ENCODE measurements at places on chromosomes 7 and 10. TPM values are rescaled to one million over a fixed set of nuclear protein-coding genes. Genes with fewer than 3 reads are reported as not detected.

- no peak for DNase-seq
- H3K27me3 ChIP-seq: peaks cover 8% of the 10 kb centered on the region
- no peak overlapping the region for H3K4me3 ChIP-seq
- H3K4me1 ChIP-seq: peaks cover 4% of the 10 kb centered on the region
- no peaks in the 10 kb centered on the region for H3K36me3 ChIP-seq
Observed at GRCh38 chr7:101744588-101744987, 72.8 kb upstream of the CUX1 start.

DNA sequence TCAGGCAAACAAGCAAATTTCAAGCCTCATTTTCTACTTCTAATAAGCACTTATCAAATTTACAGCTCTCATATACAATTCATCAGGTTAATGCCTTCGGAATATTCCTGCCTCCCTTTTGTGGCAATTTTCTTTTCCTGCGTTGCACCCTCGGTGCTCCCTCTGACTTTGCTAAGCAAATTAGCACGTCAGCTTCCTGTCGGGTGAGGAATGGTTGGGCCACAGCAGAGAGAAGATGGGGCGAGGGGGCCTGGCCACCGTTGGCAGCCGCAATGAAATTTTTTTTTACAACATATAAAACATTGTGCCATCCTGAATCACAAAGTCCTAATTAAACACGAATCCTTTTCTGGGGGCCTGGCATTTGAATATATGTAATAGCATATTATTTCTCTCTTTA lies 28.1 kb downstream of the ELFN1 start:
- H3K27ac ChIP-seq: no peak overlapping the region
- no peak overlapping the region for H3K4me3 ChIP-seq
- no peaks in the 10 kb centered on the region for H3K36me3 ChIP-seq
- no peaks in the 10 kb centered on the region for H3K4me1 ChIP-seq
- no peaks in the 10 kb centered on the region for H3K27me3 ChIP-seq
- no peak for DNase-seq

DNA sequence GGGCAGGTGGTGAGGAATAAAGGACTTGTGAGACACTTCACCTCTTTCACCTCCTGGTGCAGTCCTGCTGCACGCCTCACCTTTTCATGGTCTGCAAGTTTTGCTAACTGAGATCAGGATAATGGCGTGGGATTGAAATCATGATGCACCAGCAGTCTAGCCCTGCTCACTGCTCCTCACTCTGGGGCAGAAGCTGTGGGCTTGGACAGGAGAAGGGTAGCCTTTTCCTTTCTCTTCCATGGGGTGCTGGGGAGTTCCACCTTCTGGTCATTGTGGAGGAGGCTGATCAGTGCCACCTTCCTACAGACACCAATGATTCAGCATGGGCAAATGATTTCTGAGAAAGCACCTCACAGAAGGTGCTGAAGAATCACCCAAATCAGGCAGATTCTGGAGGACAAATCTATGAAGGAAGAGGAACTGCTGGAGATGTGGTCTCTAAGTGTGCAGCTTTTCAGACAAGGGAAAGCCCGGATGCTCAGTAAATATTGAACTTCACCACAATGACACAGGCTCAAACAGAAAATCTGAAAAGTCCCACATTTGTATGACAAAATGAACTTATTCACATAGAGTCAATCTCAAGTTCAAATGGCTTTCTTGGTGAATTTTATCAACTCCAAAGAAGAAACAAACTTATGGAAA lies 19.7 kb downstream of the MBL2 start:
- no peak overlapping the region for H3K4me3 ChIP-seq
- no peaks in the 10 kb centered on the region for H3K4me1 ChIP-seq
- no peak overlapping the region for H3K27ac ChIP-seq

DNA sequence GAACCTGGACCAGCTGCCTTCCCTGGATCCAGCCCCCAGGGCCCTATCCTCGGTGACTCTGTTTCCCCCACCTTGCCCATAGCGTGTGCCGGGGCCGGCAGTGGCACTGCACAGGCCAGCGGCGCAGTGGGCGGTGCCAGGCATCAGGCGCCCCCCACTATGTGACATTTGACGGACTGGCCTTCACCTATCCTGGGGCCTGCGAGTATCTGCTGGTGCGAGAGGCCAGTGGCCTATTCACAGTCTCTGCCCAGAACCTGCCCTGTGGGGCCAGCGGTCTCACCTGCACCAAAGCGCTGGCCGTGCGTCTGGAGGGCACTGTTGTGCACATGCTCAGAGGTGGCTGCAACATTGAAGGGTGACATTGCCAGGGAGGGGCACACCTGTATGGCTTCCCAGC lies 12.0 kb upstream of the ZNF467 start:
- H3K4me3 ChIP-seq: no peak overlapping the region
- no peaks in the 10 kb centered on the region for H3K36me3 ChIP-seq
- no peak overlapping the region for H3K27ac ChIP-seq
- no peaks in the 10 kb centered on the region for H3K4me1 ChIP-seq
- DNase-seq: no peak

DNA sequence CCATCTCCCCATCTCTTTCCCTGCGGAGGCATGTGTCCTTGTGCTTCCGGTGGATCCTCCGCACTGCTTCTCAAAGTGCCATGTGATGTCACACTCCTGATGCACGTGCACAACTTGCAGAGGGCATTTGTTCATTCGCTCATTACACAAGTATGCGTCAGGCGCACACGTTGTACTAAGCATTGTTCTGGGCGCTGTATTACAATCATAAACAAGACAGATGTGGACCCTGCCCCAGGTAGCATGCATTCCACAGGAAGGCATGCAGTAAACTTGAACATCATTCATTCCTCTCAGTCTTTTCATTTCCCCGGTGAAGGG lies 9.0 kb upstream of the RAMP3 start:
- no peaks in the 10 kb centered on the region for H3K36me3 ChIP-seq
- H3K4me3 ChIP-seq: no peak overlapping the region
- H3K27ac ChIP-seq: no peak overlapping the region
- H3K4me1 ChIP-seq: no peaks in the 10 kb centered on the region
- H3K27me3 ChIP-seq: peaks cover 2% of the 10 kb centered on the region
- peak; percentile 8 for DNase-seq

DNA sequence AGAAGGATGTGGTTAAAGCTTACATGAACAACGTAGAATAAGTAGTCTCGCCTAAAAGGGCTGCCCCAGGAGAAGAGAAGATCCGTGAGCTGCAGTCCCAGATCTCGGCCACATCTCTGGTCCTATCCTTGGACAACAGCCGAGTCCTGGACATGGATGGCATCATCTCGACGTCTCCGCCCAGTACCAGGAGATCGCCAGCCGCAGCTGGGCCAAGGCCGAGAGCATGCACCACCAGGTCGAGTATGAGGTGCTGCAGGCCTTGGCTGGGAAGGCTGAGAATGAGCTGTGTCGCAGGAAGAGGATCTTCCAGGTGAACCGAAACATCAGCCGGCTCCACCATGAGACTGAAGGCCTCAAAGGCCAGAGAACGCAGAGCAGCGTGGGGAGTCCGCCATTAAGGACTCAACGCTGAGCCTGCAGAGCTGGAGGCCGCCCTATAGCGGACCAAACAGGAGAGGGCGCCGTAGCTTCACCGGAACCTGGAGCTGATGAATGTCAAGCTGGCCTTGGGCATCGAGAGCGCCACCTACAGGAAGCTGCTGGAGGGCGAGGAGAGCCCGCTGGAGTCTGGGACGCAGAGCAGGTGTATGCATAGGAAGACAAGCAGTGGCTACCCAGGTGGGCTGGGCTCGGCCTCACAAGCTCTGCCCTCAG lies 22.2 kb downstream of the LIPK start:
- H3K36me3 ChIP-seq: no peaks in the 10 kb centered on the region
- no peak overlapping the region for H3K4me3 ChIP-seq
- H3K4me1 ChIP-seq: no peaks in the 10 kb centered on the region
- H3K27me3 ChIP-seq: no peaks in the 10 kb centered on the region
- no peak overlapping the region for H3K27ac ChIP-seq
- no peak for DNase-seq

DNA sequence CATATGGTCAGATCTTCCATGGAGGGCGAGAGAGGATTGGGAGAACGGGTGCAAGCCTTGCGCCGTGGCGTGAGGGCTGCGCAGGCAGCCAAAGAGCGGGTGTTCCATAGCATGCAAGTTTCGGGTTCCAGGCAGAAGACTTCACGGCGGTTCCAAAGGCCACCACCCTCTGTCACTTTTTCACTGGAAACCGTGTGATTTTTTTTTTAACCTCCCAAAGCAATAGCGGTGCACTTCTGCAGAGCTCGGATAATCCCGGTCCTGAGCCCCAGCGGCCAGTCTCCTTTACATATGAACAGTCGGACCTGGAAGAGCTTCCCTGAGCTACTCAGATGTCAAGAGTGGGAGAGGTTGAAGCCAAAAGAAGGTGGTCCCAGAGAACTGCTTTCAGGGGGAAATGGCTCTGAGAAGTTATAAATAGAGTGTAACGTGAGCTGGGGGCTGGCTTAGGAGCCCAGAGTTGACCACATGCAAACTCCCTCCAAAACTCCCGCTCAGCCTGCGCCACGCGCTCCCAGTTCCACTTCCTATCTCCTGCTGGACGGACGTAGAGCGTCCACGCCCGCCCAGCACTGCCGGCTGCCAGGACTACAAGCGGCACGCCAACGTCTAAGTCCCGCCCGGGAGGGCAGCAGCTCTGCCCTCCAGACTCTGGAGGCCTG lies at the start of gene MEOX2:
Gene MEOX2, minus strand, starts transcription at position 389 of the 662 bp plus-strand sequence. Its CDS starts 281 bp downstream, at position 108.
- H3K27me3 ChIP-seq: peaks cover 46% of the 10 kb centered on the region
- peak within 1 kb of the TSS; percentile 64 for H3K4me3 ChIP-seq
- DNase-seq: peak; percentile 75
- H3K4me1 ChIP-seq: no peaks in the 10 kb centered on the region
- H3K36me3 ChIP-seq: no peaks in the 10 kb centered on the region

DNA sequence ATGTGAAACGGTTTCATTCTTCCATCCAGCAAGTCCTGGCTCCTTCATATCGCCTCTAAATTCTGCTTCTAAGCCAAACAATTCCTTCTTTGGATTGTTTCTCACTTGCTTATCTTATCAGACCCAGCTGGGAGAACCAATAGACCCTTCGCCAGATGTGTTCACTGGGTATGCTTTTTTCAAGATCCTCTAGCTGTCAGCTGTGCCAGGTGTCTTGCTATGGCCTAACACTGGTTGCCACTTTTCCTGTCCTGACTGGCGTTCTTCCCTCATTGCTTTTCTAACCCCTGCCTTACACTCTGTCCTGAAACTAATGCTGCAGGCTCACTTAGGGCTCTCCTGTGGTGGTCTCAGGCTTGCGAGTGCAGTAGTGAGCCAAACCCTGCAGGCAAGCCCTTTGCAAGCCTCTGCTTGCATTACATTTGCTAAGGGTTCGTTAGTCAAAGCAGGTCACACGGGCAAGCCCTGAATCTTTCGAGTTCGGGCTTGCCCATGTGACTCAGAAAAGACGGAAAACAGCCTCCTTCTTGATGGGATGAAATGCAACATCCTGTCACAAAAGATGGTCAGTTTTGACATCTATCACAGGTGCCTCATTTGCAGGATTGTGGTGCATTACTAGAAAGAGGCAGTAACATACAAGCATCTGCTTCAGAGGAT lies 92.8 kb downstream of the VWC2 start:
- no peak overlapping the region for H3K27ac ChIP-seq
- H3K36me3 ChIP-seq: no peaks in the 10 kb centered on the region
- H3K4me1 ChIP-seq: no peaks in the 10 kb centered on the region
- no peak for DNase-seq

- peaks cover 9% of the 10 kb centered on the region for H3K36me3 ChIP-seq
- peak; percentile 42 for DNase-seq
- H3K27me3 ChIP-seq: no peaks in the 10 kb centered on the region
- peaks cover 85% of the 10 kb centered on the region for H3K4me1 ChIP-seq
- no peak overlapping the region for H3K4me3 ChIP-seq
- peak overlapping the region; percentile 88 for H3K27ac ChIP-seq
Observed at GRCh38 chr10:46019569-46020343, 10.7 kb downstream of the NCOA4 start.

GRCh38 chr10:104819731-104820130 lies 178.6 kb downstream of the SORCS3 start:
- no peak overlapping the region for H3K4me3 ChIP-seq
- H3K27ac ChIP-seq: no peak overlapping the region
- no peaks in the 10 kb centered on the region for H3K4me1 ChIP-seq
- DNase-seq: no peak
- no peaks in the 10 kb centered on the region for H3K27me3 ChIP-seq

- no peaks in the 10 kb centered on the region for H3K36me3 ChIP-seq
- no peak for DNase-seq
- no peaks in the 10 kb centered on the region for H3K27me3 ChIP-seq
- H3K4me1 ChIP-seq: no peaks in the 10 kb centered on the region
- H3K27ac ChIP-seq: no peak overlapping the region
Observed at GRCh38 chr7:137386966-137387365, 43.4 kb upstream of the PTN start.

- H3K4me3 ChIP-seq: no peak overlapping the region
- no peaks in the 10 kb centered on the region for H3K36me3 ChIP-seq
- H3K27ac ChIP-seq: no peak overlapping the region
- no peaks in the 10 kb centered on the region for H3K4me1 ChIP-seq
- DNase-seq: no peak
Observed at GRCh38 chr10:29670761-29671160, 36.0 kb upstream of the SVIL start.

DNA sequence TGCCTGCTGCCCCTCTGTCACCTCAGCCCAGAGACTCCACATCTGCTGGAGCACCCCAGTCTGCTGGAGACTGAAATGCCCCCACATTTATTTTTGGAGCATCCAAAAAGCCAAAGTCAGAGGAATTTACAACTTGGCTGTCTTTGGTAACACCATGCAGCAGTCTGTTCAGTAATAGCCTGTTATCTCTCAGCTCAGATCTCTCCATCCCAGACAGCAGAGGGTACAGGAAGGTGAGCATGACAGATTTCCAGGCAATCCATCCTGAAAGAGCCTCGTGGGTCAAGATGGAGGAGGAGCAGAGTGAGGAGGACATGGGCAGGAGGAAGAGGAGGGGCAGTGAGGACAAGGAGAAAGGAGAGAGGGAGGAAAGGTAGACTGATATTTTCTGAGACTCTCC lies 55.9 kb downstream of the GRID1 start:
- DNase-seq: no peak
- H3K27me3 ChIP-seq: no peaks in the 10 kb centered on the region
- no peaks in the 10 kb centered on the region for H3K4me1 ChIP-seq
- no peaks in the 10 kb centered on the region for H3K36me3 ChIP-seq

GRCh38 chr7:57867884-57868701 lies 418.1 kb downstream of the ZNF716 start:
- peaks cover 25% of the 10 kb centered on the region for H3K27me3 ChIP-seq
- H3K36me3 ChIP-seq: no peaks in the 10 kb centered on the region
- DNase-seq: no peak
- H3K27ac ChIP-seq: no peak overlapping the region

The DNAJC12 gene
- 13.7 TPM for total RNA-seq

The GRM3 gene
- not detected for total RNA-seq

The MOGAT3 gene
- total RNA-seq: not detected

The IRF5 gene
- 3.4 TPM for total RNA-seq

The NOC3L gene
- 14.5 TPM for total RNA-seq

The GIMAP2 gene
- 3.3 TPM for total RNA-seq

The NANOS1 gene
- 25.2 TPM for total RNA-seq

The CACNA2D1 gene
- total RNA-seq: 102 TPM

The TMEM229A gene
- not detected for total RNA-seq

The GRB10 gene
- total RNA-seq: 81.5 TPM

The RNF32 gene
- total RNA-seq: not detected
